Activated CD8-positive, alpha-beta T cell treated with anti-CD3 and anti-CD28 coated beads for 36 hours (primary cell): ENCODE measurements at places on chromosomes 3 and 15. TPM values are rescaled to one million over a fixed set of nuclear protein-coding genes. Genes with fewer than 3 reads are reported as not detected.
A peak's percentile ranks its signal among the peaks of the same experiment; 100 is the strongest.

Gene PLCH1
- total RNA-seq, result 0.32 TPM

Gene AGBL1
- not detected for total RNA-seq

Gene SMAD6
- total RNA-seq, result 0.41 TPM

DNA sequence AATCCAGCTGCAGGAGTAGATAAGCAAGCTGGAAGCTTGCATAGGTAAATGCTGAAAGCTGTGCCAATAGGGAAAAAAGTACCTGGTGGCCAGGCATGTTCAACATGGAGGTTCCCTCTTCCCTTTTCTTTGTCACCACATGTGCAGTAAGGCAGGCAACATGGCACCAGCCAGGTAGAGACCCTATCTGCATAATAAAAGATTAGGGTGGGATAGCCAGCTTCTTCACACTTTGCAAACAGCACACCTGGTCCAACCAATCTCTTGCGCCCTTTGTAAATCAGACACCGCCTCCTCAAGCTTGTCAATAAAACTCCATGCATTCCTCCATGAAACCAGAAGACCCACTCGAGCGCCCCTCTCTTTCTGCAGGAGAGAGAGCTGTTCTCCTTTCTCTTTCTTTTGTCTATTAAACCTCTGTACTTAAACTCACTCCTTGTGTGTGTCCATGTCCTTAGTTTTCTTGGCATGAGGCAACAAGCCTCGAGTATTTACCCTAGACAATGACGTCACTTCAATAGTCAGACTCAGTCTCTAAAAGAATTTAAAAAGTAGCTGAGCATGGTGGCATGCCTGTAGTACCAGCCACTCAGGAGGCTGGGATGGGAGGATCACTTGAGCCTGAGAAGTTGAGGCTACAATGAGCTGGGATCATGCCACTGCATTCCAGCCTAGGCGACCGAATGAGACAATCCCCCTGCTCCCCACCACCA is 256.3 kb downstream of the SCAPER start:
- DNase-seq, result no peak

DNA sequence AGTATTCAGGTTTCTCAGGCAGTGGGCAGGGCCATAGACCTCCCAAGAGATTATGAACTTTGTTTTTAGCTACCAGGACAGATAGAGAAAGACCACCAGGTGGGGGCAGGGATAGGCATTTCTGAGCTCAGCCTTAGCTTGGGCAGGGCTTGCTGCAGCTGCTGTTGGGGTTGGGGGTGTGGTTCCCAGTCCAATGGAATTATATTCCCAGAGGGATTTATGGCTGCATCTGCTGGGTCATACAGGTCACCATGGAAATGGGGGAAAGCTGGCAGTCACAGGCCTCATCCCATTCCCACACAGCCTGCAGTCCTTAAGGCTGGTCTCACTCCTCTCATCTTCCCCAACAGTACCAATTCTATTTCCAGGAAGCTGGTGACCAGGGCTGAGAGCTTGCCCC is 144.6 kb upstream of the ZPLD1 start:
- DNase-seq, result no peak

Gene CISH
- total RNA-seq, result 308 TPM

DNA sequence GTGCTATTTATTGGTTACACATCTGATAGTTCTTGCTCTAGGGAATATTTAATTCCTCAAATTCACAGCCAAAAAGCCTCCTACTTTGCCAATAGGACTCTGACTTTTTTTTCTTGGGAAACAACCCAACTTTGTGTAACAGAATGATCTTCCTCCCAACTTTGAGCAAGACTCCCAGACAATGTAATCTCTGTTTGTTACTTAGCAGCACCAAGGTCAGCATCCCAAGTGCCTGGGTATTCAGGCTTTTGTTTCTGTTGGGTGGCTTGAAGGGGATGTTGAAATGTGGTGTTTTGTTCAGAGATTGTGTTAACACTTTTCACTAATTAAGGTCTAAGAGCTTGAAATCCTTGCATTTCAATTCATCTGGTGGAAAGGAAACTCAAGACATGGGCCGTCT is 115.8 kb downstream of the ADAMTS9 start:
- no peak for DNase-seq

DNA sequence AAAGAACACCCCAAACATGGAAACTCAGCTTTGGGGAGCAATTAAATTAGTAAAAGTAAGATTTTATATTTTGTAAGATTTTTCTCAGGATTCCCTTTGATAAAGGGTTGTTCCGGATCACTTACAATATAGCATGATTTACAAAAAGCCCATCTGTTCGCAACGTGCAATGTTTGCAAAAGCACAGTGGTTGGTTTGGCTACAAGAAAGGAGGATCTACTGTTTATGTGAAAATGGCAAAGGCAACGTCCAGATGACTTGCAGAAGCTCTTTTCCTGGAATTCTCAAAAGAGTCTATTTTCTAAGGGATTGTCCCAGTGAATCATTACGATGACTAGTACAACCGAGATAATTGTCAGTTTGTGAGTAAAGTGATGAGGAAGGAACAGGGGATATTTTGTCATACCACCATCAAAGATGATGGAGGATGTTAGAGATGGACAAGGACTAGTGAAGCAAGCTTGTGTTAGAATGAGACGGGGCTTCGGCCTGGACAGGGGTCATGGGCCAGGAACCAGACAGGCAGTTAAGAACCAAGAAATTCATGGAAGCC is 71.6 kb downstream of the CRYGS start:
- no peak for DNase-seq

DNA sequence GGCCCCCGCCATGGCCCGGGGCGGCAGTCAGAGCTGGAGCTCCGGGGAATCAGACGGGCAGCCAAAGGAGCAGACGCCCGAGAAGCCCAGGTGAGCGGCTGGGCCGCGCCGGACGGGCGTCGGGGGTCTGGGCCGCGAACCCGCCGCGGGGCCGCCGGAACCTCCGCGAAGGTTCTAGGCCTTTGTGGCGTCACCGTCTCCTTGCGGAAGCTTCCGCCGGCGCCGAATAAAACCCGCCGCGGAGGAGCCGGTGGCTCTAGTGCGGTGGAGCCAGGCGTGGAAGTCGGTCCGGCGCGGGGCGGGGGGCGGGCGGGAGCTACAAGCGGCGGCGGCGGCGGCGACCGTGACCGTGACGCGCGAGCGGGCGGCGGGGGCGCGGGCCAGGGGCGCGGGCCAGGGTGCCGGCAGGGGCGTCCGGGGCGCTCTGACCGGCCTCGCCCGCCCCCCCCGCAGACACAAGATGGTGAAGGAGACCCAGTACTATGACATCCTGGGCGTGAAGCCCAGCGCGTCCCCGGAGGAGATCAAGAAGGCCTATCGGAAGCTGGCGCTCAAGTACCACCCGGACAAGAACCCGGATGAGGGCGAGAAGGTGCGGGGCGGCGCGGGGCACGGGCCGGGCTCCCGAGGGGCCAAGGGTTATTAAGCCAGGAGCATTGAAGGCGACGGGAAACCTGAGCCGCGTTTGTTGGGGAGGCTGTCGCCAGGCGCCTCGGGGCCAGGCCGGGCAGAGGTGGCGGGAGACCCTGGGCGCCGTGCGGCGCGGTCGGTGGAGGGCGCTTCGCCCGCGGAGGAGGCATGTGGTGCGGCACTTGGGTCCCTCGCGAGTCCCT is at the start of gene DNAJA4:
TSS of gene DNAJA4 (plus strand) at position 259 of the 833 bp plus-strand sequence. CDS start at position 461, 202 bp downstream.
- DNase-seq, result peak; percentile 69

Gene A4GNT
- total RNA-seq, result not detected

DNA sequence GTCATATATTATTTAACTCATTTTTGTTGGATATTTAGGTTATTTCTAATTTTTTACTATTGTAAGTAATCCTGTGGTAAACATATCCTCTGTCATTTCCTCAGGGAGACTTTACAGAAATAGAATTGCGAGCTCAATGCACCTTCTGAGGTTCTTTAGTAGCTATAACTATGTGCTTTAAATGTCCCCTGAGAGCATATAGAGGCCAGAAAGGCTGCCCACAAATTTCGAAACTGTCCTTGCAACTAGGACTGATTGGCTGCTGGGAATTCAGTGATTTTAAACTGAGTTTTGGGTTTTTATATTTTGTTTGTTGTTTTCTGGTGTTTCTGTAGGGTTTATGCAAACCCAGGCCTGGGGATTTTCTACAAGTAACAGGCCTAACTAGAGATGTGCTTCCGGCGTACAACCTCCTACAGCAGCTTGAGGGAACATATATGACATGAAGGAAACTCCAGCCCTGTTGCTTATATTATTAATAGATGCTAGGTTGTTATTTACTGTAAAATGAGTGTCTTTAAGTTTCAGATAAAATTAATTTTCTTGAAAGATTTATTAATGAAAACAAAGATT is 29.1 kb upstream of the P4HTM start:
- DNase-seq, result no peak

Gene ARPC4
- total RNA-seq, result 205 TPM

Gene ZPLD1
- total RNA-seq, result not detected

GRCh38 chr3:144167634-144168033 is 196.0 kb downstream of the DIPK2A start:
- DNase-seq, result no peak

DNA sequence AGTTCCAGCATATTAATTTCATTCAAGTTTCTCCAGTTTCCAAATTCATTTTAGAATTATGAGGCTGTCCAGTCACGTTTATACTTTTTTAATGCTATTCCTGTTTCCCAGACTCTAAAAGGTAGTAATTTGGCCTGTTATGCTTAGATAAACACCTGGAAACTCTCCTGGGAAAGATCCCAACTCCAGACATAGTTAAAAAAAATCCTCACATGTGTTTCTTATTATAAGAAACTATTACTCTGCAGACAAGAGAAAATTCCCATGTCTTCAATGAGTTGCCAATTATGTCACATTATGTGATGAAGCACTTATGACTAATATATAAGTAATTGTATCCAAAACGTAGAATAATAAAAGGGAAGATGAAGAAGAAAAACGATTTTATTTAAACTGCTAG is 137.1 kb upstream of the TMC3 start:
- DNase-seq, result no peak

DNA sequence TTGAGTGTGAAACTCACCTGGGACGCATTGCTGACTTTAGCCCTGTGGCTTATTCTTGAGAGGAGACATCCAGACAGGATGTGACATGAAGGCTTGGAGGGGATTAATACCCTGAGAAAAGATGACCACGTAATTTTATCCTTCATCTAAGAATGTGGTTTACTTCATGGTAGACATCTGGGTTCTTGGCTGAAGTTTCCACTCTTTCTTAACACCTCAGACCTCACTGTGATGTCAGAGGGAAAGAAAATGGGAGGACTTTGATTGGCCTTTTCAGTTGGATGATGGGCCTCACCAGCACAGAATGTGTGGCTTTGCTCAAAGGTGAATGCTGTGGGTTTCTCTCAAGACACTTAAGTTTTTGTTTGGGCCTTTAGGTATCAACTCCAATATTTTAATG is 16.5 kb downstream of the GORASP1 start:
- peak; percentile 36 for DNase-seq

Gene HRG
- total RNA-seq, result not detected

GRCh38 chr3:4432259-4432658 is 34.8 kb downstream of the SUMF1 start:
- no peak for DNase-seq

GRCh38 chr3:141440942-141441341 is 45.9 kb upstream of the RASA2 start:
- no peak for DNase-seq

DNA sequence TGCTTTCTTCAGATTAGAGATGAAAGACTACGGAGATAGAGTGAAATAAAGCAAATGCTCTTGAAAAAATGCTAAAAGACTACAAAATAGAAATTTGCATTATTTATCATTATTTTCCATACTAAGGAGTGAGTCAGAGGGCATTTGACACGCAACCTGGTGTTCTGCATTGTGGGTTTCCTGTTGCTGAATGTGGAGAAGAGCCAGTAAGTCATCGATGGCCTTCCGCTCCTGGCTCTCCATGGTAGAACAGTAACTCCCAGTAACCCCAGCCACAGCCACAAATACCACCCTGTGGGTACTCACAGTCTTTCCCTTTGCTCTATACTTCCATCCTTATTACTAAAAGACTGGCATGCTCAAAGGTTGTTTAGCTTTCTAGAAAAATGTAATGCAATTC is 61.5 kb downstream of the CGGBP1 start:
- peak; percentile 78 for DNase-seq

DNA sequence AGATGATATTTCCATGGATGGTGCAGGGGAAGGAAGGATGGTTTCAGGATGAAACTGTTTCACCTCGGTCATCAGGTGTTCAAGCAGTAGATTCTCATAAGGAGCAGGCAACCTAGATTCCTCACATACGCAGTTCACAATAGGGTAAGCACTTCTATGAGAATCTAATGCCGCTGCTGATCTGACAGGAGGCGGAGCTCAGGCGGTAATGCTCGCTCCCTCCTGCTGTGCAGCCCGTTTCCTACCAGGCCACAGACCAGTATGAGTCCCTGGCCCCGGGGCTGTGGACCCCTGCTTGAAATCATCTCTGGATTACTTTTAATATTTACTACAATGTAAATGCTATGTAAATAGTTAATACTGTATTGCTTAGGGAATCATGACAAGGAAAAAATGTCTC is 241.8 kb downstream of the ROBO2 start:
- no peak for DNase-seq

- no peak for DNase-seq
These were observed 25.5 kb upstream of the SHC4 start for GRCh38 chr15:48989170-48989569.

DNA sequence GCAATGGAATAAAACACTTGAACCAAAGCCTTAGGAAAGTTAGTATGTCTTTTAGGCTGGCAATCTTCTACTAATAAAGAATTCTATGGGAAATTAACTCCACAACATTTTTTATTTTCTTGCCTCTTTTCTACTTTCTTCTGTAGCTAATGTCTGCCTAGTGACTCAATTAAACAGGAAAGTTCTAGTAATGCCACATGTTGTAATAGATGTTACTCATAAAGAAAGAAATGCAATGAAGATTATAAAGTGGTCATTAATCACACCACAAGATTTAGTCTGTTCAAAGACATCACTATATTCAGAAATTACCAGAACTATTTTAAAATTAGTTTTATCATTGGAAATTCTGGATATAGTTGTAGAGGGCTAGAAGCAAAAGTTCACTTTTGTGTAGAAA is 329.7 kb downstream of the SI start:
- DNase-seq, result no peak

DNA sequence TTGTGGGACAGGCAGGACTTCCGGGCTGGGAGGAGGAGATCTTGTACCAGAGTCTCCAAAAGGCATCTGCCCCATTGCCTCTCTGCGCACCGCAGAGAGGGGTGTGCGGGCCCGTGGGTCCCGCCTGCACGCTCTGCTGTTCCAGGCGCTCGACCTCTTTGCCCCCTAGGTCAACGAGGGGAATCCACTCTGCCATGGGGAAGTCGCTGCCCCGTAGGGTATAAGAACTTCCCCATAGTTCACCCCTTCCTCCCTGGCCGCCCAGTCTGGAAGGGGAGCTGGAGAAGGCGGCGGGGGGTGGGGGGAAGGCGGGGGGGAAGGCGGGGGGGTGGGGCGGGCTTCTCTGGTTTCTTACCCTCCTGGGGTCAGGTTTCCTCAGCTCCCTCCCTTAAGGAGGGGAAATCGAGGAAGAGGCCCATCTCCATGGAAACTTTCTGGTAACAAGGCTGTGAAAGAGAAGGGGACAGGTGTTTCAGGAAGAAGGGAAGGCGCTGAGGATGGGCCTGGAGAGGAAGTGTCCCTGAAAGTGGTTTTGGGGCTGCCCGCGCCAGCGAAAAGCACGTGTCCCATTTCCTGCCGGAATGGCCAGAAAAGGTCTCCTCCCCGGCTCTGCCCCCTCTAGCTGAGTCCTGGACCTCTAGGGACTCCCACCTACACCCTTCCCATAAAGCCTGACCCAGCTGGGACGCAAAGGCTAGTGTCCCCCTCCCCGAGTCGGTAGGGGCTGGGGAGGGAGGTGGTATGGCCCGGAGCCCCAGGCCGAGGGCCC is 27.5 kb downstream of the NR1I2 start:
- peak; percentile 30 for DNase-seq
